ENCODE measurements at places on chromosomes 3 and 15.
A peak's percentile ranks its signal among the peaks of the same experiment; 100 is the strongest.

GRCh38 chr15:74858369-74858740, 14.8 kb downstream of the SCAMP2 start:
- peak overlapping the region; percentile 19 for H3K27ac ChIP-seq
- no peaks in the 10 kb centered on the region for H3K27me3 ChIP-seq
- H3K4me3 ChIP-seq = no peak overlapping the region
- no peak for DNase-seq
- H3K36me3 ChIP-seq = no peaks in the 10 kb centered on the region

DNA sequence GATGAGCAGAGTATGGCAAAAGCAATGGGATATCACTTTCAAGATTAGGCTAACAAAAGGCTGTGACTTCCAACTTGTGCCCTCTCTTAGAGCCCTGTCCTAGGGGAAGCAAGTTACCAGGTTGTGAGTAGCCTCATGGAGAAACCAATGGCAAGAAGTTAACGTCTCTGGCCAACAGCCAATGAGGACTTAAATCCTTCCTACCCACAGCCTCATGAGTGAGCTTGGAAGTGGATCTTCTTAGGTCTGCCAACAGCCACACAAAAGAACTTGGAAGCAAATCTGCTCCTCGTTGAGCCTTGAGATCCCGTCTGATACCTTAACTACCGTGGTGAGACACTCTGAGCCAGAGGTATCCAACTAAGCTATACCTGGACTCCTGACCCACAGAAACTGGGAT, 5.7 kb downstream of the NME9 start:
- H3K4me1 ChIP-seq = peaks cover 3% of the 10 kb centered on the region
- DNase-seq = no peak
- no peak overlapping the region for H3K4me3 ChIP-seq

DNA sequence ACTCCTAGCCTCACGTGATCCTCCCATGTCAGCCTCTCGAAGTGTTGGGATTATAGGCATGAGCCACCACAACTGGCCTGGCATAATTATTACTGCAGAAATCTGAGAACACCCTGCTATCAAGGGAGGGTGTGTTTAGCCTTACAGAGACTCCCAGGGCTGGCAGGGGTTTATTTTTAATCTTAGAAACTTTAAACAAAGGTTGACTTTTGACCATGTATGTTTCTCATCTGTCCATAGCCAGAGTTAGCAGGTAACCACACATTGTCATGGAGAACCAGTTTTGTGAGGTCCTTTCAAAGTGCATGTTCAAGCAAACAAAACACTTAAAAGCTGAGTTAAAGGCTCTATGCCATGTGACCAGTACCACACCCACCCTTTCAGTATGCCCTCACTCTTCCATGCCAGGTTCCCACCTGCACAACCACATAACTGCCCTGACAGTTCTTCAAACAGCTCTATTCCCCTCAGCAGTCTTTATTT, 11.1 kb downstream of the SIAH2 start:
- no peaks in the 10 kb centered on the region for H3K4me1 ChIP-seq
- no peak overlapping the region for H3K4me3 ChIP-seq
- DNase-seq = no peak
- H3K27me3 ChIP-seq = no peaks in the 10 kb centered on the region

DNA sequence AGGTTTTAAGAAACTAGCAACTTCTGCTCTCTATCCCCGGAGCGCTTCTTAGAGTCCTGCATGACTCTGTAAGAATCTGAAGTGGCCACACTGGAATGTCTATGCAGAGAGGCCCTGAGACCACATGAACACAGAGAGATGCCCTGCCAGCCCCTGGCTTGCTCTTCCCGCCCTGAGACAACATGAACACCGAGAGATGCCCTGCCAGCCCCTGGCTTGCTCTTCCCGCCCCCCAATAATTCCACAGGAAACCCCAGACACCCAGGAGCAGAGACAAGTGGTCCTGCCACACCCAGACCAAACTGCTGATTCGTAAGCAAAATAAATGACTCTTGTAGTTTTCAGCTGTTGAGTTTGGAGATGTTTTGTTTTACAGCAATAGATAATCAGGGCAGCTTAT, 166.1 kb downstream of the OSBPL10 start:
- H3K27me3 ChIP-seq = no peaks in the 10 kb centered on the region
- H3K4me1 ChIP-seq = no peaks in the 10 kb centered on the region
- no peak overlapping the region for H3K27ac ChIP-seq
- no peak for DNase-seq
- H3K4me3 ChIP-seq = no peak overlapping the region

GRCh38 chr3:129038121-129038855, 22.3 kb upstream of the GP9 start:
- no peaks in the 10 kb centered on the region for H3K36me3 ChIP-seq
- no peaks in the 10 kb centered on the region for H3K4me1 ChIP-seq
- no peak overlapping the region for H3K4me3 ChIP-seq

- H3K4me3 ChIP-seq = no peak overlapping the region
- peak; percentile 32 for DNase-seq
- no peak overlapping the region for H3K27ac ChIP-seq
- H3K36me3 ChIP-seq = no peaks in the 10 kb centered on the region
Observed at GRCh38 chr3:9153904-9154619, 95.4 kb downstream of the SRGAP3 start.

DNA sequence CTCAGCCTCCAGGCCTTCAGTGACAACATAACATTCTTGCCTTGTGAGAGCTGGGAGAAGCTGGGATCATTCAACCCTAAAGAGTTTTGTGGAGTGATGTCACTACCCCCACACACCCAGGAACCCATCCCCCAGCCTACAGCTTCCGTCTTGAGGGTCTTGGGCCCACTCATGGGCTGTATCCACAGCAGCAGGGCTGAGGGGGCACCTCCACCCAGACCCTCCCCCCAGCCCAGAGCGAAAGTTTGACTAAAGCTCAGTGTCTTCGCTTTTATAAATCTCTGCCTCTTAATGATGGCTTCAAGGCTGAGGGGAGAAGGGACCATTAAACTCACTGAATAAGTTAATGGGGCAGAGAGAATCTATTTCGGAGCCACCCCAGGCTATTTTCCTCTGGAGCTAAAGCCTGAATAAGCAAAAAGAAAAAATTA, 23.8 kb downstream of the NTRK3 start:
- H3K4me3 ChIP-seq = no peak overlapping the region
- no peaks in the 10 kb centered on the region for H3K27me3 ChIP-seq
- H3K4me1 ChIP-seq = no peaks in the 10 kb centered on the region

- H3K4me3 ChIP-seq = peak overlapping the region; percentile 58
- H3K4me1 ChIP-seq = no peaks in the 10 kb centered on the region
- H3K36me3 ChIP-seq = no peaks in the 10 kb centered on the region
- H3K27me3 ChIP-seq = no peaks in the 10 kb centered on the region
- DNase-seq = no peak
Observed at GRCh38 chr15:96324940-96325540, 5.5 kb upstream of the NR2F2 start.

DNA sequence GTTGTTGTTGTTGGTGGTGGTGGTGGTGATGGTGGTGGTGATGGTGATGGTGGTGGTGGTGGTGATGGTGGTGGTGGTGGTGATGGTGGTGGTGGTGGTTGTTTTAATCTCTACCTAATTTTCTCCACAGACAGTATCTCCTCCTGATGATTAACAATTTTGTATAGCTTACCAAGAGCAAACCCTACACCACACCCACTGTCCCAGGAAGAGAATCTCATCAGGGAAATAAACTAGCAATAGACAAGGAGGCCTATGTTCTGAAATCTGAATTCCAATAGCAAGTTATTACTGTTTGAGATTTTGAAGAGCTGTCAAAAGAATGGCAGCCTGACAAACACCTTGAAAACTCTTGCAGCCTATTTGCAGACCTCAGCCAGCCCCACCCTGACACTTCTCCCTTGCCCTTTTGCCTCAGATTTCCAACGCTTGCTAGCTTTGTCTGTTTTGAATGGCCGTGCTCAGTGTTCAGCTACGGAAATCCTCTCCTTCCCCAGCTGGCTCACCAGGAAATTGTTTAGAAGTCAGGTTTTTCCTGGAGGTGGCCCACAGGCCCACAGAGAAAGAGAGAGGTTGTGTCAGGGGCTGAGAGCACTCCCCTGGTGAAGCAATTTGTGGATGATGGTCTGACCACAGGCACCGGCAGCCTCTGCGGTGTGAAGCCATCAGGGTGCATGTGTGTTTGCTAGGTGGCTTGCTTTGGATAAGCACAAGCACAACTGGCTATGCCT, 101.6 kb downstream of the MAGI1 start:
- no peak overlapping the region for H3K4me3 ChIP-seq
- H3K27me3 ChIP-seq = no peaks in the 10 kb centered on the region
- peak overlapping the region; percentile 56 for H3K27ac ChIP-seq
- H3K4me1 ChIP-seq = no peaks in the 10 kb centered on the region
- no peak for DNase-seq
- H3K36me3 ChIP-seq = no peaks in the 10 kb centered on the region

- no peaks in the 10 kb centered on the region for H3K27me3 ChIP-seq
- no peak for DNase-seq
- no peaks in the 10 kb centered on the region for H3K4me1 ChIP-seq
- H3K27ac ChIP-seq = no peak overlapping the region
Observed at GRCh38 chr15:42071717-42072116, 22.6 kb downstream of the PLA2G4D start.

DNA sequence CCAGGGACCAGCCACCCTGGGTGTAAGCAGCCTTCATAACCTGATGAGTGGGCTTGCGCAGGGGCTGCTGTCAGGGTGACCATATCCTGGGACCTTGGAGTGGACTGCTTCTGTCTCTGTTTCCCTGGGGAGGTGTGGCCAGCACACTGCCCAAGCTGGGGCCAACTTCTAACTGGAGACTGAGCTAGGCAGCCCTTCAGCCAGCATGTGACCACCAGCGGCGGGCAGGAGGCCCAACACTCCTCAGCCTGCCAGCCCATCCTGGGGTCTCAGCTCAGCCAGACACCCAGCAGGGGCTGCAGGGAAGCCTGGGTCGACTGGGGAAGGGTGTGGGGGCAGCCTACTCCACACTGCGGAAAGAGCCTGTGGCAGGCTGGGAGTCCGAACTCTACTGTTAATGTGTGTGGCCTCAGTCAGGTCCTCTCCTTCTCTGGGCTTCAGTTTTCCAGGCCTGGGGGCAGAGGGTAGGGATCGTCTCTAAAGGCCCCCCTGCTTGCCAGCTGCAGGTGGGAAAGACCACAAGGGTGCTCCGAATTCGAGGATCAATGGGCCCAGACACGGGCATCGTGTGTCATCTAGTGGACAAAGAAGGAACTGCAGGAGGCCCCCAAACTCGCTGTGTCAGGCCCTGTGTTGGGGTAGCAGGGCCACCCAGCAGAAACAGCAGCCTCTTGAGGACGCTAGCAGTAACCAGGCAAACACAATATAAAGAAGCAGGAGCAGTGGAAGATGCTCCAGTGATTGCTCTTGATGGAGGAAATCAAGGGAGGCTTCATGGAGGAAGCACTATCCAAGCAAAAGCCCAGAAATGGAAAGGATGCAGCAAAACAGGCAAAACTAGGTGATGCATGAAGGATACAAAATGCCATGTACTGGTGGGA, 2.0 kb upstream of the SEMA3G start:
- no peak overlapping the region for H3K27ac ChIP-seq
- H3K4me1 ChIP-seq = peaks cover 6% of the 10 kb centered on the region
- no peak for DNase-seq
- no peak overlapping the region for H3K4me3 ChIP-seq

DNA sequence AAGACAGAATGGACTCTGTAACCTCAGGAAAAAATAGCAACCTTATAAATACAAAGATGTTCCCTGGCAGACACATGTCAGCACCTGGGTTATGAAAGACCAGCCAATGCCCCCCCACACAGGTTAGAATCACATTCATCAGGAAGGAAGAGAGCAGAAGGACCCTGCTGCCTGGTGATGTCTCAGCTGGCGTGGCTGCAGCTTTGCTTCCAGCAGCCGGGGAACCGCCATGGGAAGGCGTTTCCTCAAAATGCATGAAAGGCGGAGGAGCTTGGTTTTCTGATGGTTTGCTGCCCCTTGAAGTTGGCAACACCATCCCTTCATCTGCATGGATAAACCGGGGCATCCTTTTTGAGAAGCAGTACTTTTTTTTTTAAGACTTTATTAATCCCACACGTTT, 10.9 kb upstream of the NSMCE3 start:
- DNase-seq = no peak
- H3K4me3 ChIP-seq = no peak overlapping the region
- no peaks in the 10 kb centered on the region for H3K27me3 ChIP-seq
- no peaks in the 10 kb centered on the region for H3K36me3 ChIP-seq

- DNase-seq = no peak
- H3K27me3 ChIP-seq = no peaks in the 10 kb centered on the region
- H3K4me3 ChIP-seq = no peak overlapping the region
- no peak overlapping the region for H3K27ac ChIP-seq
- no peaks in the 10 kb centered on the region for H3K36me3 ChIP-seq
Observed at GRCh38 chr15:100810831-100811230, 68.8 kb upstream of the ALDH1A3 start.

DNA sequence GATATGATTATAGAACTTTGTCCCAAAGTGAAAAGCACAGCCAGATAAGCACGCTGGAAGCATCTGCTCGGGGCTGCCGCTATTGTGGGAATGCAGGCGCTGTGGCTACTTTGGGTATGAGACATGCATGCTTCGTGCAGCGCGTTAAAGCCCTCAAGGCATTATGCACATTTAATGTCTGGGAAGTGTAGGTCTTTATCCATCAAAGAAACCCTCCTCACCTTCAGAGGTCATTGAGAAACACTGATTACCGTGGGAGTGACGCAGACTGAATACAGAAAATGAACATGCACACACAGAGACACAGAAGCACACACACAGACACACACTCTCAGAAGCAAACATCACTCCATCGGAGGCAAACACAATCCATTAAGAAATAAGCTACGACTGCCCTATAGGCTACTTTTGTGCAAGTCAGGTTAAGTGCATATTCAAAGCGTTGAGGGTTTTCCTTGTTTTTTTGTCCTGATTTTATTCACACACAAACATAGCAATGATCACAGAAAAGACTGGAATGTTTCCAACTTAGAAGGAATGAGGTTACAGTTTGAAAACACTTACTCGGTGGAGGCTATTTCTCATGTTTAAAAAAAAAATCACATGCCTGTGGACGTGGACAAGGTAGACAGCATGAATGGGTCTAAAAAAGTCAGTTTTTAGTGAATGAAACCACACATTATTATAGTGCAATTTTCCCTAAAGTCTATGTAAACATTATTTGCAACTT, 68.5 kb downstream of the PLCH1 start:
- no peak overlapping the region for H3K4me3 ChIP-seq
- no peaks in the 10 kb centered on the region for H3K36me3 ChIP-seq
- H3K27me3 ChIP-seq = no peaks in the 10 kb centered on the region
- H3K4me1 ChIP-seq = no peaks in the 10 kb centered on the region

DNA sequence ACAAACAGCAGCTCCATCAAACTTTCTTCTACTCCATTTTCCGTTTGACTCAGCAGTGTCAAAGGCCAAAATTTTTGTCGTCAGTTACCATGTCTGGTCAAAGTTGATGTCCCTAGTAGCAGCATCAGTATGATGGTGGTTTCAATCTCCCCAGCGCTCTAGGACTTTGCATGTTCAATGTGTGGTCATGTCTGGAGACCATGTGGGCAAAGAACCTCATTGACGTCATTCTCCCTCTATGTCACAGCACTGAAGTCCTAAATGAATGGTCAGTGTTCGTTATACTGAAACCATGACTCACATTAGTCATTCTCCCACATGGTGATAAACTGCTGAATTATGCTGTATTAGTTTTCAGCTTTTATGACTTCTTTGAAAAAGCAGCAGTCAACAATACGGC, 23.2 kb downstream of the SHC4 start:
- no peak for DNase-seq
- no peak overlapping the region for H3K4me3 ChIP-seq
- no peaks in the 10 kb centered on the region for H3K27me3 ChIP-seq
- H3K4me1 ChIP-seq = no peaks in the 10 kb centered on the region

GRCh38 chr3:76661527-76662250, 378.2 kb upstream of the ROBO2 start:
- no peak overlapping the region for H3K4me3 ChIP-seq
- H3K27ac ChIP-seq = no peak overlapping the region
- H3K4me1 ChIP-seq = no peaks in the 10 kb centered on the region
- no peak for DNase-seq
- H3K27me3 ChIP-seq = no peaks in the 10 kb centered on the region

- H3K27ac ChIP-seq = no peak overlapping the region
- no peaks in the 10 kb centered on the region for H3K4me1 ChIP-seq
- no peaks in the 10 kb centered on the region for H3K36me3 ChIP-seq
- no peak overlapping the region for H3K4me3 ChIP-seq
Observed at GRCh38 chr3:19457449-19457848, 309.1 kb downstream of the KCNH8 start.

Measured in breast epithelium (tissue), 4 donors.